Naive B cell (primary cell): ENCODE measurements at places on chromosomes 6 and 20. TPM values are rescaled to one million over a fixed set of nuclear protein-coding genes. Genes with fewer than 3 reads are reported as not detected.

Gene KATNA1
- 17.2 TPM for polyA plus RNA-seq

Gene GABRR2
- polyA plus RNA-seq = not detected

Gene LYRM4
- polyA plus RNA-seq = 38.1 TPM

DNA sequence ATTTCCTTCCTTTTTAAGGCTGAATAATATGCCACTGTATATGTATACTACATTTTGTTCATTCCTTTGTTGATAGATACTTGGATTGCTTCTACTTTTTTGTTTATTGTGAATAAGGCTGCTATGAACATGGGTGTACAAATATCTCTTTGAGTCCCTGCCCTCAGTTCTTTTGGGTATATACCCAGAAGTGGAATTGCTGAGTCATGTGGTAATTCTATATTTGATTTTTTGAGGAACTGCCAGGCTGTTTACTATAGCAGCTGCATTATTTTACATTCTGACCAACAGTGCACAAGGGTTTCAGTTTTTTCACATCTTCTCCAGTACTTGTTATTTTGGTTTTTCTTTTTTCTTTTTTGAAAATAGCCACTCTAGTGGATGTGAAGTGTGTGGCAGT is 34.1 kb downstream of the CDS2 start:
- no peak for DNase-seq

- no peak for DNase-seq
Observed at GRCh38 chr6:69935079-69935478, 68.7 kb downstream of the COL19A1 start.

DNA sequence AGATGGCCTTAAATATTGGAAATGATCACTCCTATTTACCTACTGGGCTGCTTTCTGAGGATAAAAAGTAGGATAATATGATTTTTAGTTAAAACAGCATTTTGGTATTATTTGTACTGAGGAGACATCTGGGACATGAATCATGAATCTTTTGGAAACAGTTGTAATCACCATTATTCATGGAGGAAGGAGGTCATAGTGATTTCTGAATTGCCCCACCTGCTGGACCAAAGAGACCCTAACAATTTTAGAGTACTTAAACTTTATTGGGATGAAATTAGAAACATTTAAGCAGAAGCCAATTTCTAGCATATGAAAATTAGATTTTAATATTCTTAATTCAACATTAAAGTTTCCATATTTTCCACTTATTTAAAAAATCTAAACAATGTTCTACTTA is 108.4 kb upstream of the SIM1 start:
- DNase-seq = no peak

DNA sequence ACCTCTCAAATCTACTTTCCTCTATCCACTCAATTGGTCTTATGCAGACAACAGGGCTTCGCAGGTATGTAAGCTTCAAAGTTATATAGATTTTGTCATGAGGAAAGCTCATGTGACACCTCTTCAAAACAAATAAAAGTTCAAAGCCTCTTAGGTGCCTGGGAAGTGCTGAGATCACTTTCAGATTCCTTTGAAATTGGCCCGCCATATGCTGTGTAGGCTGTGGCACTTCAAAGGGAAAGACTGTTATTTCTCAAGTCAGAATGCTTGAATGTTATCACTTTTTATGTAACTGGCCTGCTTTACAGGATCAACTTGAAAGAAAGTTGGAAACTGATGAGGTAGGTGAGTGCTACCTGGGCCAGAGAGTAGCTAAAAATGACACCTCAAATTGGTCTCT is 67.1 kb upstream of the GFRAL start:
- no peak for DNase-seq

DNA sequence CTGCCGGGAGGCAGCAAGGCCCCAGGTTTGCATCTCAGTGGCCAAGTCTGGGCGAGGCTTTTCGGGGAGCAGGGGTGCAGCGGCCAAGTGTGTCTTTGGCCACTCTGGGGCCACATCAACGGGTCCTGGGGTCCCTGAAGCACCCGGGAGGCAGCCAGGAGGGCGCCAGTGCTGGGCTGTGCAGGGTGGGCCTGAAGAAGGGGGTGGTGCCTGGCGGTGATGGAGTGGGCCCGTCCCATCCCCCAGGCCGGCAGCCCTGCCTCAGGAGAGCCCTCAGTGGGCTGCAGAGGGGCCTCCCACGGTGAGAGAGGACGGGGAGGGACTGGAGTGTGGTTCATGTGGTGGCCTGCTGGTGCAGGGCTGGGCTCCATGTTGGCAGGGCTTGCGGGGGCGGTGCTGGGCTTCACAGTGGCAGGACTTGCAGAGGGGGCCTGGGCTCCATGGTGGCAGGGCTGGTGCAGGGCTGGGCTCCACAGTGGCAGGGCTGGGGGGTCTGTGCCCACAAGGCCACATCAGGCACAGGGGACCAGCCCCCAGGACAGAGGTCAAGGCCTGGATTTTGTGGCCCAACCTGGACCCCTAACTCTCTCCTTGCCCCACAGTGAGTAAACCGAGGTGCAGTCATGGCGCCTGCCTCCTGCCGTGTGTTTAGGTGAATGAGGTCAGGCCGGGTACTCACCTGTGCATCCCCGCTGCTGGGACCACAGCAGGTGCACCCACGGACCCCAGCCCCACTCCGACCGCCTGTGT is 10.5 kb upstream of the BHLHE23 start:
- DNase-seq = no peak
